ENCODE measurements at places on chromosomes 16 and 17.

GRCh38 chr17:81513753-81514488 lies 1.3 kb upstream of the ACTG1 start:
- peak; percentile 38 for DNase-seq

- no peak for DNase-seq
Measured at GRCh38 chr17:44892250-44892649, 7.0 kb downstream of the EFTUD2 start.

GRCh38 chr16:68396481-68396880 lies 51.8 kb downstream of the SMPD3 start:
- DNase-seq = peak; percentile 42

DNA sequence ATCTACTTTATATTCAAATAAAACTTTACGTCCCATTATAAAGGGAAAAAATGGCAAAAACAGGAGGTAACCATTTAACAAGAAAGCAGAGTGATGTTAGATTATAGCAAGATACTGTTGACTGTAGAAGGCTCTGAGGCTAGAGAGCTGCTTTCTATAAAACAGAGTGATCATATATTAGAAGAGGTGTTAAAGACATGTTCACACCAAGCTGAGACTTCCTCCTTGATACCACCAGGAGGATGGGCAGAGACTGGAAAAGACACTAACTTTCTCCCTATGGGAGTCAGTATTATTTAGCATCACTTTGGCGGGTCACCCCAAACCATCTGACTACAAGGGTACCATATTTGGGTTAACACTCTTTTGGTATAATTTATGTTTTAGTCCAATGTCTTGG lies 687 bp upstream of the CIITA start:
- no peak for DNase-seq

DNA sequence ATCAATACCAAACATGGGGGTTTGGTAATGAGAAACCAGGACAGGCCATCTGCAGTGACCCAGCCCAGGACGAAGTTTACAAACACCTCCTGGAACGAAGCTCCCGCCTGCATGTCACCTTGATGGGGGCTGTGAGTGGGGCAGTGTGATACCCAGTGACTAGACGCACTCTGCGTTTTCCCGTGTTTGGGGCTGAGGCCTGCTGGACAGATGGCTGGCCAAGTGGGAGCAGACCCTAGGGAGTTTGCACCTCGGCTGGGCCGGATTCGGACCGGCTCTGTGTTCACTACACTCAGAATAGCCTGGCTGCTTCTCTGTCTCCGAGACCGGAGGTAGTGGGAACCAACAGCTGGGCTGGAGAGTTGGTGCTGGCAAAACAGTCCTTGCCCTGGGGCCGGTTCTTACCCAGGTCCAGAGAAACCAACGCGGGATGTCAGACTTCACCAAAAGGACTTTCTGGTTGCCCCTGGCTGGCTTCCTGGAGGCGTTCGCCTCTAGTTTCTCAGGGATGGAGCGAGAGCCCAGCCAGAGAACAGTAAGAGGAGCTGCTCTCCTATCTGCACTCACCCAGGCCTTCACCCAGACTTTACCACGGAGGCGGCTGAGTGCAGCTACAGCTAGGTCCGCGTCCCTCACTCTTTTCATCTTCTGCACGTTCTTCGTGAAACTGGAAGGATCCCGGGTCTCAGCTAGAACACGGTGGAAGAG lies 20.4 kb downstream of the CARHSP1 start:
- no peak for DNase-seq

DNA sequence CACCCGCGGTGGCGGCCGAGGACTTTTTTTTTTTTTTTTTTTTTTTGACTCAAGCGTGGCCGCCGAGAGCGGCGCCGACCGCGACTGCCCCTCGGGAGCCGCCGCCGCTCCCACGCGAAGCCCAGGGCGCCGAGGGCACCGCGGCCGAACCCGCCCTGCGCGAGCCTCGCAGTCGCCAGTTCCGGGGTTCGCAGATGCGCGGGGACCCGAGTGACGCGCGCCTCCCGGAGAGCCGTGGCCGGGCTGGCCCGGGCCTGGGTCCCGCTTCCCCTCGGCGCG lies 1.1 kb downstream of the METRNL start:
- DNase-seq = no peak

- no peak for DNase-seq
Measured at GRCh38 chr17:37520174-37520573, 30.5 kb downstream of the DUSP14 start.

DNA sequence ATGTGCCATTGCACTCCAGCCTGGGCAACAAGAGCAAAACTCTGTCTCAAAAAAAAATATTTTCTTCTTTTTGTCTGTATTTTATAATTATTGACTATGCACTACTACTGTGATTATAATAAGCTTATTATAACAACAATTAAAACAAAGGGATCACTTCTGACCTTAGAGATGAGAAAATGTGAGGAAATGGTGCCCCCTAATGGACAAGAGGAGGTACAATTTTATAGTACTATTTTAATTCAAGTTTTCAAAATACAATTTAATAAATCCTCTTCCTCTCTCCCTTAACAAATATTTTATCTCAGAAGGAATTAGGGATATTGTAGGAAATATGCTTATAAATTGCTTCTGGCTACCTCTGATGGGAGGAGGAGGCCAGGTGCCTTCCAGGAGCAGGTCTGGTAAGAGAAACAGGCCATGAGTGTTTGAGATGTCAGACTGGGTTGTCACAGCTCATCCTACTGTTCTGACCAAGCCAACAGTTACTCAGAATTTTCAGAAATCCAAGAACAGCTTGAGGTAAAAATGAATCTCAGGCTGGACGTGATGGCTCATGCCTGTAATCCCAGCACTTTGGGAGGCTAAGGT lies 14.0 kb downstream of the VPS53 start:
- DNase-seq = no peak
